ENCODE measurements at places on chromosomes 2 and 18.

DNA sequence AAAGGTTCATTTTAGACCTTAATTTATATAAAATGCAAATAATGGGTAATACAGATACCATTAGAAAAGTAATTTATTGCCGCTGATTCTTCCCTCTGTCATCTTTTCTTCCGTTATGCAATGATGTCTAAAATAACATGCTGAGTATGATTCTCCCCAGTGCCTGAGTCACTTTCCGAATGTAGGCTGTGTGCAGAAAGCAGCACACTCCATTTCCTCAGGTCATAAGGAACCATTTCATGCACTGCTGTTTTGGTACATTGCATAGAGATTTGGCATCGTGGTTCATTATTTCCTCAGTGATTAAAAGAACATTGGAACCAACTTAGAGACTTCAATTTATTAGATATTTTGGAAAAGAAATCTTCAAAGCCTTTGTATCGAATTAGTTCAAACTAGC is 173.5 kb downstream of the CDH2 start:
- DNase-seq, result no peak

GRCh38 chr2:20381457-20381856 is 30.8 kb upstream of the PUM2 start:
- DNase-seq, result no peak

DNA sequence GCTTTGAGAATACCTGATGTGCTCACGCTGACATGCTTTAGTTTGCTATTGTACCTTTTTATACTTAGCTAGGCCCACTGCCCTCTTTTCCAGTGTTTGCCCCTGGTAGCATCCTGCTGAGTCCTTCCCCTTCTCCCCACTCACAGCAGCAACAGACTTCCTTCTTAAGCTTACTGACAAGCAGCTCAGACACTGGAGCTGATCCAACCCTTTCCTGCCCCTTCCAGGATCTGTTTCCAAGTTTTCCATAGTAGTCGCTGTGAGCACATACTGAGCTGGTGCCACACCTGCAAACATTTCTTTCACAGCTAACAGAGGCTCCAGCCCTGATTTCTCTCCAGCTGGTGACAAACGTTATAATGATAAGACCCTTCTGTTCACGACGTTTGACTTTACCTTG is 991.4 kb upstream of the CELF4 start:
- no peak for DNase-seq

DNA sequence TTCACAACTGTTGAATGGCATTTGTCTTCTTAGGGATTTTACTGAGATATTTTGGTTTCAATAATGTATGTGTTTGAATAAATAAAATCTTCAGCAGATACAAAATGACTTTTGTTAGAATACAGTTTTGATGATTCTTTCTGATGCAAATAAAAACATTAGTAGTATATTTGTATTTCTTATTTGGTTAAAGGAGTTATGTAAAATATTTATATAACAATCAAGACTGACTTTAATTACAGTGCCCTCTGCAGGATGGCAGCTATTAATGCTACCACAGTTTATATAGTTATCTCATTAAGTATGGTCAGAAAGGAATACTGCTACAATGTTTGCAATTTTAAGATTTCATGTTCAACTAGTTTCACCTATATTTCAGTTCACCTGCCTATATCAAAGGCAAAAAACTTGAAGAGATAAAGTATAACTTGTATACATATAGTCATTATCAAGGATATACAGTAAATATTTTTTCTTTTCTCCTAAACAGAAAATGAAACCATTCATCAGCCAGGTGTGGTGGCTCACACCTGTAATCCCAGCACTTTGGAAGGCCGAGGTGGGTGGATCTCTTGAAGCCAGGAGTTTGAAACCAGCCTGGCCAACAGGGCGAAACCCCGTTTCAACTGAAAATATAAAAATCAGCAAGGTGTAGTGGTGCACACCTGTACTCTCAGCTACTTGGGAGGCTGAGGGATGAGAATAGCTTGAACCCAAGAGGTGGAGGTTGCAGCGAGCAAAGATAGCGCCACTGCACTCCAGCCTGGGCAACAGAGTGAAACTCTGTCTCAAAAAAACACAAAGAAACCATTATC is 19.8 kb downstream of the ARL5A start:
- peak; percentile 7 for DNase-seq

GRCh38 chr18:8904316-8904715 is 198.2 kb upstream of the NDUFV2 start:
- no peak for DNase-seq

- peak; percentile 10 for DNase-seq
Measured at GRCh38 chr2:189178726-189179569, 613 bp downstream of the COL5A2 start.
